Gastrocnemius medialis (tissue), 4 donors: ENCODE measurements at places on chromosomes 16 and 17.

DNA sequence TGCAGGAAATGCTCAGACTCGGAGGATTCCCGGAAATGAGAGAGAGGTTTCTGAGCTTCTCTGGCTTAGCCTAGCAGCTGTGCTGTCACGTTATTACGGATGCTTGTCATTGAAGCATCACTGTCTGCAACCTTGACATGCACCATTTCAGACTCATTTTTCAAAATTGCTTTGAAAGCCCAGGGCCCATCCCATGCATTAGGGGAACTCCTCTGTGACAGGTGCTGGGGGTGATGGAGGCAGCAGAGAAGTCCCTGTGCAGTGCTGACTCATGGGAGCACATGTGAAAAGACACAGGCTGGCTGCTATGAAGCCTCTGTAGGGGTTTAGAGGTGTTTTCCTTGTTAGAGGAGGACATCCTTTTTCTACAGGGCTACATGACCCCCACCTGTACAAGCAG lies 214.0 kb upstream of the MPHOSPH6 start:
- no peak for DNase-seq

DNA sequence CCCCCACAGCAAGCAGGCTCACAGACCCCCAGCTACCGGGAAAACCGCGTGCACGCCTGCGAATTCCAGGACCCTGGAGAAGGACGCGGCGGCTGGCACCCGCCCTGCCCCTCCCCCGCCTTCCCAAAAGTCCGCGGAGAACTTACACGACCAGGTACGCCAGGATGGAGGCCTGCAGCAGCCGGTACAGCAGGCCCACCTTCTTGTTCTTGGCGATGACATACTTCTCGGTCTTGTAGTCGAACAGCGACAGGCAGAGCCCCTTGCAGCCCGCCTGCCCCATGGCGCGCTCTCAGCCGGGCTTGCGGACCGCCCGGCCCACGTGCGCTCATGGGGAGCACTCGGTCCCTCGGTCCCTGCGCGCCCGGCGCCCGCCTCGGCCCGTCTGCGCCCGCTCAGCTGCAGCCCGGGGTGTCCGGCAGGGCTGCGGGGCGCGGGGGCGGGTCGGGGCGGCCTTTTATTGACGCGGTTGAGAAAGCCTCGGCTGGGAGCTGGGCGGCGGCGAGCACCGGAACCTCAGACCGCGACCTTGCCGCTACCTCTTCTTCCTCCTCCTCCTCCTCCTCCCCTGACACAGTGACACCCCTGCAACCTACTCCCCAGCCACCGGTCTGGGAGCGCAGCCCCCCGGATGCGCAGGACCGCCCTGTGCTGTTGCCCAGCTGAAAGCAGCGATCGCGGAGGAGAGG lies at the start of gene P2RX5:
Gene P2RX5, minus strand, starts transcription at position 433 of the 689 bp plus-strand sequence. Its CDS starts 150 bp downstream, at position 283.
- DNase-seq: no peak

- no peak for DNase-seq
Observed at GRCh38 chr17:54898576-54898975, 2.1 kb upstream of the TOM1L1 start.

DNA sequence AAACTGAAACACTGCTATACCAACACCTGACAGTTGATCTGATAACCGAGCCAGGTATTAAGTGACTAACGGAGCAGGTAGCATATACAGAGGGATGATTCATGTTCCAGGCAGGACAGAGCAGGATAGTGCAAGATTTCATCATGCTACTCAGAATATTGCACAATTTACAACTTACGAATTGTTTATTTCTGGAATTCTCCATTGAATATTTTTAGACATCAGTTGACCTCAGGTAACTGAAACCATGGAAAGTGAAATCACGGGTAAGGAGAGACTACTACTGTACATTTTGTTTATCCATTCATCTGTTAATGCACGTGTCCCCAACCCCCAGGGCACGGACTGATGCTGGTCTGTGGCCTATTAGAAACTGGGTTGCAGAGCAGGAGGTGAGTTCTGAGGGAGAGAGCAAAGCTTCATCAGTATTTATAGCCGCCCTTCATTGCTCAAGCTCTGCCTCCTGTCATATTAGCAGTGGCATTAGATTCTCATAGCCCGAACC lies 14.5 kb upstream of the PPM1E start:
- DNase-seq: peak; percentile 18

GRCh38 chr17:50758989-50759544 lies 8.3 kb downstream of the ANKRD40CL start:
- DNase-seq: no peak

- DNase-seq: no peak
Observed at GRCh38 chr17:72942579-72942978, 149.9 kb downstream of the SLC39A11 start.

- DNase-seq: no peak
Observed at GRCh38 chr17:74164446-74165045, 38.9 kb upstream of the RPL38 start.
